ENCODE measurements at places on chromosomes 4 and X.

- no peak for DNase-seq
Observed at GRCh38 chrX:115425359-115425758, 135.6 kb upstream of the PLS3 start.

DNA sequence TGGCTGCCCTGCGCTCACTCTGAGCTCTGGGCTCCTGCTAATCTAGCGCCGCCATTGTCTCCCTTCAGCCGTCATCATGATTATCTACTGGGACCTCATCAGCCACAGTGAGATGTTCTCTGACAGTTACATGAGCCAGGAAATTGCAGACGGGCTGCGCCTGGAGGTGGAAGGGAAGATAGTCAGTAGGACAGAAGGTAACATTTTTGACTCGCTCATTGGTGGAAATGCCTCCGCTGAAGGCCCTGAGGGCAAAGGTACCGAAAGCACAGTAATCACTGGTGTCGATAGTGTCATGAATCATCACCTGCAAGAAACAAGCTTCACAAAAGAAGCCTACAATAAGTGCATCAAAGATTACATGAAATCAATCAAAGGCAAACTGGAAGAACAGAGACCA is 21.8 kb upstream of the PIN4 start:
- no peak for DNase-seq

GRCh38 chr4:117704721-117705120 is 329.6 kb upstream of the NDST3 start:
- DNase-seq, result no peak

- DNase-seq, result no peak
Observed at GRCh38 chr4:27129871-27130366, 269.3 kb downstream of the STIM2 start.

- peak; percentile 7 for DNase-seq
Observed at GRCh38 chrX:6708041-6708440, 173.1 kb upstream of the VCX3A start.

DNA sequence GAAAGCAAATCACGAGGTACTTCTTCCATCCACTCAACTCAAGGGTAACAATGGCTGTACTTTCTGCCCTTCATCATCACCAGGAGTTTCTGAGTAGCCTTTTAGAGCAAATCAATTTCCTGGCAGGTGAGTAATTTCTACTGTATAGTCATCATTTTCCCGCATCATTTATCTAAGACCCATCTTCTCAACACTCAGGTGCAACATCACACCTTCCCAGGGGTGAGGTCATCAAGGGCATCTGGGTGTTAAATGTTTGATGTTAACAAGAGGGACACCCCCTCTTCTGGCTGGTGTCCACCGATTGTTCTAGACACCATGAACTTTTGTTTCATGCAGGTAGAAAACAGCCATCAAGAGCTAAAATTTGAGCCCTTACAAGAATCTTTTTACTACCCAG is 313.4 kb upstream of the MAGEB2 start:
- DNase-seq, result no peak

Data from HS-27A (cell line).